Stimulated activated CD8-positive, alpha-beta memory T cell treated with anti-CD3 and anti-CD28 coated beads, Interleukin-4, amount 100 ng/mL, for 1 hour (primary cell): ENCODE measurements at places on chromosomes 7 and 10.

- no peak for DNase-seq
These were observed 73.0 kb downstream of the MICU1 start for GRCh38 chr10:72552857-72553256.

DNA sequence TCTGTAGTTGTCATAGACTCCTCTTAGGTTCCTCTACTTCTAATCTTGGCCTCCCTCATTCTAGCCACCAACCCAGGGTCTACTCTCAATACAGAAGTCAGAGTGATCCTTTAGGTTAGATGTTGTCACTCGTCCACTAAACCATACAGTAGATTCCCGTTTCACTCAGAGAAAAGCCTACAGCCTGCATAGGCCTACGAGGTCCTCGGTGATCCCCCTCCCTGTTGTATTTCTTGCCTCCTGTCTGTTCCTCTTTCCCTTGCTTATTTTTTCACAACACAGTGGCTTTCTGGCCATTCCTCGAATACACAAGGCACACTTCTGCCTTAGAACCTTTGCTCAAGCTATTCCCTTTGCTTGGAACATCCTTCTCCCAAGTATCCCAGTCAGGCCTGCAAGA, 183.0 kb upstream of the PRSS1 start:
- no peak for DNase-seq

DNA sequence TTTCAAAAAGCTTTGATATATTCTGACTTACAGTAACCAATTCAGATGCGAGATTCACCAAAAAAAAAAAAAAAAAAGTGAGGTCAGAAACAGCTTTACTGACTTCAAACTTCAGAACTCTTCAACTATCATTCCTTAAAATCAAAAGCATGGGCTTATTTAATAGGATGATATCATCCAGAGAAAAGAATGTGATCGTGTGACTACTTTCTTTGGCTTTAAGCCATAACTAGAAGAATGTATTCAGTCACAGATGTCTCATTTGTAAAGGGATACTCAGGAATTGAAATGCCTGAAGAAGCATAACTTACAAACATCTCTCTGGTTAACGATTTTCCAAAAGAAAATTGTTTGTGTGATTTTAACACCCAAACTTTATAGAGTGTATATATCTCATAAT, 11.5 kb downstream of the TPK1 start:
- no peak for DNase-seq

DNA sequence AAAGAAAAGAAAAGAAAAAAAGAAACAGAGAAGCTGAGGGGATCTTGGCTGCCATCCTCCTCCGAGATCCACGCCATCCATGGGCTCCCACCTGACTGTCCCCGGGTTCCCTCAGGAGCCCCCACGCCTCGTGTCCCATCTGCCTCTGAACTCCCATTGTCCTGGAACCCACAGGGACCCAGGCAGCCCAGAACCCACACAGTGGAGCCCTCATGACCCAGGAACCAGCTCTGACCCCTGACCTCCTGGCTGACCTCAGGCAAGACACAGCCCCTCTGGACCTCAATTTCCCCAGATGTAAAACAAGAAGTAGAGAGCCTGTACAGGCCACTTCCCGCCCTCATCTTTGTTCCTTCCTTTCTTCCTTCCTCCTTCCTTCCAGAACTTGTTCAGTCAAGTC, 40.4 kb downstream of the RASGEF1A start:
- DNase-seq, result no peak

GRCh38 chr10:22317076-22317370, 835 bp downstream of the COMMD3 start:
- DNase-seq, result no peak

DNA sequence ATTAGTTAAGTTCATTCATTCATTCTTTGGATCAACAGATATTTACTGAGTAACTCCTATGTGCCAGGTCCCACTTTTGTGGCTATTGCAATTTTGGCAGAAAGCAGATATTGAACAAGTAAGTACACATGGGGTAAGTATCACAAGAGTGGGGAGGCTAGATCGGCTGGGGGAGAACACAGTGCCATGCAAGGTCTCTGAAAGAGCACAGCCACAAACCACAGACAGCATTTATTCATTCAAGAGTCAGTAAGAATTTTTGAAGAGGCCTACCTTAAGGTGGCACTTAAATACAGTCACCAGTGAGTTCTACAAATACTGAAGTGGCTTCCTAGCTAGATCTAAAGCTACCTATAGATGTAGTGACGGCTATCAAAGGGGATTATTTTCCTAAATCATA, 304.2 kb downstream of the RNLS start:
- no peak for DNase-seq

DNA sequence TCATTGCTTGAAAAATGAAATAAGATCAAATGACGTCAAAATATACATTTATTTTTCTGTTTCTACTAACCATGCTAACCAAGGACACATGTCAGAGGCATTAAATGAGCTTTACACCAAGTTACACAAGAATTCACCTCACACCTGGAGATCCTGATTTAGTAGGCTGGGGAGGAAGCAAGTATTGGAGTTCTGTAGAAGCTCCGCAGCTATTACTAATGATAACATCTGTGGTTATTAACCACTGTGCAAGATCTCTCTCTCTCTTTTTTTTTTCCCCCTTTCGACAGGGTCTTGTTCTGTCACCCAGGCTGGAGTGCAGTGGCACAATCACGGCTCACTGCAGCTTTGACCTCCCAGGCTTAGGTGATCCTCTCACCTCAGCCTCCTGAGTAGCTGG, 104.0 kb downstream of the ZNF22 start:
- no peak for DNase-seq

- DNase-seq, result no peak
These were observed 8.2 kb upstream of the PHYH start for GRCh38 chr10:13308096-13308495.

GRCh38 chr10:11909618-11910017, 86.5 kb downstream of the PROSER2 start:
- DNase-seq, result no peak

DNA sequence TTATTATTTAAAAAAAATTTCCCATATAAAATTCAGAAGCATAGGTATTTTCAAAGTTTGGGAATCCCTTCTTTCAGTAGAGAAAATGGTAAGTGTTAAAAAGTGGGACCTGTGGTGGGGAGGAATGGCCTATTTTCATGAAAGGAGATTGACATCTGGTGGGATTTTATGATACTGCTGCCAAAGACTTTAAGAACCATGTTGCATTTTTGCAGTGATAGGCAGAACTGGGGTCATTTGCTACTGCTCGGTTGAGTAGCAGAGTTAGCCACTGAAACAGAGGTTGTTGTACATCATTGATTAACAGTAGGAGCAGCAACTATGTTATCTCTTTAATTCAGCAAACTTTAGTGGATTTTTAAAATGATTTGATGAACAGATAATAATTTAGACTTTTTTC, 4.4 kb downstream of the BICC1 start:
- no peak for DNase-seq

DNA sequence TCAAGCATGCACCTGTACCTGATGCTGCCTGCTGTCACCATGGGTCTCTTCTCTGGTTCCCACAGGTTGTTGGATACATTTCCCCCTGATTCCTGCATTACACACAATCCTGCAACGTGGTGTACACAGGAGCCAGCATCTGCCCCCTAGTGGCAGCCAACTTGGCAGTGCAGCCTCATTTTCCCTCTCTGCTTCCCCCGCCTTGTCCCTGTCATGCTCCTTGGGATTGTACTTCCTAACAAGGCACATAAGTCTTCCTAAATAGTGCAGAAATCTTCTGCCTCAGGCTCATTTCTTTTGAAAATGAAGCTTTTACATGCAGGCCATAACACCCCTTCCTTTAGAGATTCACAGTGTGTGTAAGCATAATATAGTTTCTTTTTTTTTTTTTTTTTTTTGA, 387.5 kb downstream of the CCSER2 start:
- no peak for DNase-seq
